ENCODE measurements at places on chromosomes 6 and 20.

DNA sequence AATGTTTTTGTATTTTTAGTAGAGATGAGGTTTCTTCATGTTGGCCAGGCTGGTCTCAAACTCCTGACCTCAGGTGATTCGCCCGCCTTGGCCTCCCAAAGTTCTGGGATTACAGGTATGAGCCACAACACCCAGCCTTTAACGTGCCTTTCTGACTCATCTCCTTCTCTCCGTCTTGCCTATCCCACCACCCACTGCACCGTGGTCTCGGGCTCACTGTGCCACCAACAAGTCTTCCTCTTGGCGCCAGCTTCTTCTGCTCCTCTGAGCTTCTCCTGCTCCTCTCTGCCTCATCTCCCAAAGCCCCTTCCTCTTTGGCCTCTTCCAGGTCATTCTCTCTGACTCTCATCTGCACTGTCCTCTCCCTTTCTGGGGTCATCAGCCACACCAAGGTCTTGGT, 41.0 kb downstream of the TMEM242 start:
- no peak for DNase-seq

- DNase-seq: no peak
Observed at GRCh38 chr6:130575971-130576370, 210.2 kb downstream of the TMEM200A start.

DNA sequence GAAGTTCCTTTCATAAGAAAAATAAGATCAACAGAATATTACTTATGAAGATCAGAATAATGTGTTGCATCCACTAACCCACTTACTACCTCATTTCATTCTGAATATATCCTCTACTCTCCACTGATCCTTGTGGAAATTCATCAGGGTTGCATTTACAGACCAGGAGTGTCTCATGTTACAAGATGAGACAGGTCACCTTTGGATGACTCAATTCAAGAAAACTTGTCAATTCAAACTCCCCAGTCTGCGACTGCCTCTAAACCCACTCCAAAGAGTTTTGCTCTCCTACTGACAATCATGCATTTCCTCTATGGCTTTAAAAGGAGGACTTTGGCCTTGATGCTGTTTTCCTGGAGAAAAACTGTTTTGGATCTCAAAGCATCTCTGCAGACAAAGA, 68.4 kb downstream of the ID4 start:
- no peak for DNase-seq

GRCh38 chr6:169069356-169069755, 184.3 kb downstream of the THBS2 start:
- no peak for DNase-seq

- no peak for DNase-seq
Observed at GRCh38 chr20:32792316-32792715, 27.4 kb upstream of the MAPRE1 start.

DNA sequence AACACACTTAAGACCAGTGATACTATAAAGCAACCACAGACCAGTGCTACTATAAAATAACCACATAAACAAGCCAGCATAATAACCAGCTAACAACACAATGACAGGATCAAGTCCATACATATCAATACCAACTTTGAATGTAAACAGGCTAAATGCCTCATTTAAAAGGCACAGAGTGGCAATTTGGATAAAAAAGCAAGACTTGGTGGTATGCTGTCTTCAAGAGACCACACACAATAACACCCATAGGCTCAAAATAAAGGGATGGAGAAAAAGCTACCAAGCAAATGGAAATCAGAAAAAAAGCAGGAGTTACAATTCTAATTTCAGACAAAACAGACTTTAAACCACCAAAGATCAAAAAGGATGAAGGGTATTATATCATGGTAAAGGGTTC, 19.8 kb upstream of the ELOVL4 start:
- DNase-seq: no peak

DNA sequence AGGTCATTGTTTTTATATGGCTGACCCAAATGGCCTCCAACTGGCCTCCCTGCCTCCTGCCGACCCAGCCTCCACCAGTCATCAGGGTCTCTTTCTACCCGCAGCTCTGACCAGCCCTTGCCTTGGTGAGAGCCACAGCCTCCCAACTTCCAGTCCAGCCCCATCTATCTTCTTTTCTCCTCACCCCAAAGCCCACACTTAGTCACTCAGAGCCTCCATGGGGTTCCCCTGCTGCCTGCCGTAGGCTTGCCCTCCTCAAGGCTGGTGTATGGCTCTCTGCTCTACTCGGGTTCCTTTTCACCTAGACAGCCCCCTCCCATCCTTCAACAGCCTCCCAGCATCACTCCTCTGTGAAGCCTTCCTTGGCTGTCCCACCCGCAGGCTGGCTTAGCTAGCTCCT, 18.2 kb downstream of the TCF15 start:
- no peak for DNase-seq

- peak; percentile 65 for DNase-seq
Observed at GRCh38 chr6:33620158-33620855, 815 bp upstream of the ITPR3 start.

DNA sequence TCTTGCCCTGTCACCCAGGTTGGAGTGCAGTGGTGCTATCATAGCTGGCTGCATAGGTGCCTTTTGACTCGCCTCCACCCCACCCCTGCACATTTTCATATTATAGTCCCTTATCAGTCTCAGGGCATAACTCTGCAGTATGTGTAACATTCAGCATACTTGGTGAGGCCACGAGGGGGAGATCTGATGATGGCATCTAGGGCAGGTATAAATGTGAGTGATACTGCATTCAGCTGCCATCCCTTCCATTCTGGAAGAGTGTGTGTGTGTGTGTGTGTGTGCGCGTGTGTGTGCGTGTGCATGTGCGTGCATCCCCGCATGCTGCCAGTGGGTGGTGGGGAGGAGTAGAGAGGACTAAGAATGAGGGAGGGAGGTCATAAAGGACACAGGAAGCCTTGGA, 81.4 kb downstream of the JARID2 start:
- DNase-seq: peak; percentile 24

GRCh38 chr6:49606721-49607390, 29.8 kb downstream of the RHAG start:
- peak; percentile 17 for DNase-seq

- no peak for DNase-seq
Observed at GRCh38 chr6:157023958-157024357, 246.8 kb downstream of the ARID1B start.
